ENCODE measurements at places on chromosomes 16 and 17.

- DNase-seq: no peak
Observed at GRCh38 chr17:30238387-30239088, 3.0 kb upstream of the SLC6A4 start.

GRCh38 chr17:56230660-56231059 lies 77.4 kb downstream of the ANKFN1 start:
- no peak for DNase-seq

DNA sequence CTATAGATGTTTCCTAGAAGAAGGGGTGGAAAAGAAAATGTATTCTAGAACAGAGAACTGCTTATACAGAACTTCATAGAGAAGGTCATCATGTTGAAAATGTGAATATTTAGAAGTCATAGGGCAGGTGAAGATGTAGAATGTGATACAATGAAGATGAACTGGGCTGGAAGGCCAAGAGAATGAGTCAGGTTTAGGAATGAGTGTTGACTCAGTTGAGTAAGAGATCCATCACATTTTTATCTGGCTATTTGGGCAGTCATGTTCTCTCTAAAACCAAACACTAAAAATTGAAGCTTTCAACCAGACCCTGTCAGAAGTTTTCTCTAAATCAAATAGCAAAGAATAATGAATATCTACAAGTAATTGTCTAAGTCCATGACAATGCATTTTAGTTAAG lies 660.5 kb downstream of the KCNJ2 start:
- no peak for DNase-seq

- no peak for DNase-seq
Observed at GRCh38 chr17:12256380-12256995, 235.8 kb downstream of the MAP2K4 start.

All from stimulated activated CD4-positive, alpha-beta T cell treated with anti-CD3 and anti-CD28 coated beads, Interleukin-4, amount 100 ng/mL, for 24 hours (primary cell).